ENCODE measurements at places on chromosomes 5 and 9.

GRCh38 chr5:96408841-96409538 lies 24.1 kb downstream of the PCSK1 start:
- DNase-seq: no peak

DNA sequence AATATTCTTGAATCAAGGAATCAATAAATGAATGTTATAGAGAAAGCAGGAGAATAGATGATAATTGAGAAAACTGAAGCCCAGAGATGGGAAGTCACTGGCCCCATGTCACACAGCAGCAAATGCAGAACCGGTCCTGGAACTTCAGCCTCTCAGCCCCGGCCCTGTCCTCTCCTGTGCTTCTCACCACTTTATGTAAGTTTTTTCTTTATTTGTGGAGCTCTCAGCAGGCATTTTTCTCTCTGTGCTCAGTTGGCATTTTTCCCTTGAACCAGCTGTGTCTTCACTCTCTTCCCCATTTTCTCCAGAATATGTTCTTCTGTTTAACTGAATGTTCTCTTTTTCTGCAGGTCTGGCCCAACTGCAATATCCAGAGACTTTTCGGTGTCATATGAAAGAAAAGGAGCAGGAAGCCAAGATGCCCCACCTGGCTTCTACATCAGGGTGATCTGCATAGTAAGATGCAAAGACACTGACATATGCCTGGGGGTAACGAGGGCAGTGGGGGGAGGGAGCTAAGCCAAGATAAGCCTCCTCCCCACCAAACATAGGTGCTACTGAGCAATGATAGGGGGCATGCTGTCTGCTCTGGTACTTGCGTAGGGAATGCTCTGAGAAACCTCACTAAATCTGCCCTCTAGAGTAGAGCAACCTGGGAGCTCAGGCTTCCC lies 12.8 kb upstream of the LCP2 start:
- no peak for DNase-seq

- peak; percentile 46 for DNase-seq
Observed at GRCh38 chr5:126002222-126002897, 420.8 kb upstream of the GRAMD2B start.

DNA sequence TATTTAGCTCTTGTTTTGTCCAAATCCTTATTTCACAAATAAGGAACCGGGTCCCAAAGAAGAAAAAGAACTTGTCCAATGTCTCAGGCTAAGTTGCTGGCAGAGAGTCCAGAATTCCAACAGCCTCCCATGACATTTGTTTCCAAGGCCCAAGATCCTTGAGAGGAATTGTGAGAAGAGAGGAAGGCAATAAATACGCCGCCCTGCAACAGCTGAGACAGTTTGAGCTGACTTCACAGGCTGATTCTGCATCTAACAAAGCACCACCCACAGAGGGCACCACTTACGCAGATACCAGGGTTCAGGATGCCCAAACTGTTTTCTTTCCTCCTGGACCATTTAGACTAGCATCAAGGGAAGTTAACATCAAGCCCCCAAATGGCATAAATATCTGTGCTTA lies 211.3 kb downstream of the FAM114A2 start:
- DNase-seq: no peak

DNA sequence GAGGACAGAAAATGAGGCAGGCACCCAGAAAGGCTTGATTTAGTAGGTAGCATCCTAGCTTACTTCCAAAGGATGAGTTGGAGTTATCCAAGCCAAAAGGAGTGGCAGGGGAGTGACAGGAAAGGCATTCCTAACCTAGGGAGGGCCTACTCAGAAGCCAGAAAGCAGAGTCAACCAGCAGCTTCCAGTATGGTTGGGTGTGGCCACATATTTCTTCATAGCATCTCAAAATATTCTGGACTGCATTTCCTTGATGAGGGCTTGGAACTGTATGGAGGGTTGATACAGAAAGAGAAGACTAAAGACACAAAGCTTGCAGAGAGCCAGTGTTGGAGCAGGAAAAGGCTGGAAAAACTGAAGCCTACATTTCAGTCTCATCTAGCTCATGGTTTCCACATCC lies 656.8 kb upstream of the DMAC1 start:
- DNase-seq: no peak

GRCh38 chr5:95646569-95647431 lies at the start of gene RFESD:
Gene RFESD, plus strand, starts transcription at chr5:95646777. Its CDS starts 5,495 bp downstream, at chr5:95652272.
- DNase-seq: peak; percentile 96

GRCh38 chr9:109033941-109034700 lies 20.8 kb upstream of the CTNNAL1 start:
- DNase-seq: no peak

DNA sequence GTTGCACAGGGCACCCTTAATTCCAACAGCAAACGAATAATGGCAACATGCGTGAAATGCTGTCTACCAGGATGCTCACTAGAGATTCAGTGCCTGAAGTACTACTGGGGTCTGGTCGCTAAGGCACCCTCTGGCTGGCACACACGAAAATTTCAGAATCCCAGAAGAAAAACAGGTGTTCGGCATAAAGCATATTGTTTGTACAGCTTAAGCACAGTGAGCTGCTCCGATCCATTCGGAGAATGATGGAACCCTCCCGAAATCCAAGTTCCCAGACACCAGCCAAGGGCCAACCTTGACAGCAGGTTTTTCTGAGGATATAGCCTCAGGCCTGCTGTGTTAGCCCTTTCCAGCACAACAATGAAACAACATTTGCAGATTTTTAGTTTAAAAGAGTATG lies 61.4 kb upstream of the ALDH1B1 start:
- no peak for DNase-seq

DNA sequence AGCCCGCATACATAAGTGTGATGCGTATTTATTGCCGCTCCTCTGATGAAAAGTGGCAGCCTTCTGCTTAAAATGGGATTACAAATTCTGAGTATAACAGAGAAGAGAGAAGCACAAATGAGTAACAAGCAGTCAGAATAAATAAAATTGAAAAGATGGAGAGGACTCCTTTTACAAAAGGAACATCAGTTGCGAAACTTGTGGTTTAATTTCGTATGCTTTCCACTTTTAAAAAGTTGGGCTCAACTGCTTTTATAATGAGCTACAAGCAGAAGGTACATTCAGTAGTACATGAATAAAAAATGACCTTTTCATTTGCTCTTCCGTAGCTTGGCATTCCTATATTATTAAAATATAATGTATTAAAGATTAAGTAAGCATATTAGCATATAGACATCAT lies 320.0 kb downstream of the FBXL17 start:
- no peak for DNase-seq

- no peak for DNase-seq
Observed at GRCh38 chr5:69167493-69167855, 524 bp downstream of the CCNB1 start.

DNA sequence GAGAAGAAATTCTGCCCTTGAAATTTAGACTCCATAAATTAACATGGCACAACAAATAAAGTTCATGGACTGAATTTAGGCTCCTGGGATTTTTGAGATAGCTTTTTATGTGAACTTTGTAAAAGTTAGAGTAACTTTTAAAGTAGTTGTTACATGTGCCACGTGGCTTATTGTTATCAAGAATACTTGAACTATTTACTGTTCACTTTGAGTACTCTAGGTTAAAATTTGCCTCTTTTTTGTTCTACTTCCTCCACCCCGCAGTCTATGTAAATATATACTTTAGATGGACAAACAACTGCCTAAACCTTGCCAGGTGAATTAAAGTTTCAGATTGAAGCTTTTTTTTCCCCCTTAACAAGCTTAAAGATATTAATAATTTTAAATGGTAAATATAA lies 457.9 kb downstream of the RAB3C start:
- DNase-seq: no peak

DNA sequence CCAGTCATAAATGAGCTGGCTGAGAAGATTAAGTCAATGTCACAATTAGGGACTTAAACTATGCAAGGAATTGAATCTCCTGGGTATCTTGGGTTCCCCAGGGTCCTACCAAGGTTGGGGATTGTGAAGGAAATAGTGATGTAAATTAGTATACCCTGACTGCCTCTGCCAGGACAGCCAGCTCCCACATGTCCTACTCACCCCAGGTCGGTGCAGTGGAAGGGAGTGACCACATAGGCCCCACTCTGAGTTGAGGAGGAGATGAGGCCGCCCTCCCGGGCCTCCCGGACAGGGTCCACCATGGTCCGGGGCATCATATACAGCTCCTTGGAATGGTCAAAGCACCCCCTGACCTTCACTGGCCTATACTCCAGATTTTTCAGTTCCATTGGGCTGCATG lies 2.7 kb downstream of the SURF1 start:
- no peak for DNase-seq

GRCh38 chr5:74169701-74170100 lies 470.8 kb downstream of the ENC1 start:
- DNase-seq: no peak

DNA sequence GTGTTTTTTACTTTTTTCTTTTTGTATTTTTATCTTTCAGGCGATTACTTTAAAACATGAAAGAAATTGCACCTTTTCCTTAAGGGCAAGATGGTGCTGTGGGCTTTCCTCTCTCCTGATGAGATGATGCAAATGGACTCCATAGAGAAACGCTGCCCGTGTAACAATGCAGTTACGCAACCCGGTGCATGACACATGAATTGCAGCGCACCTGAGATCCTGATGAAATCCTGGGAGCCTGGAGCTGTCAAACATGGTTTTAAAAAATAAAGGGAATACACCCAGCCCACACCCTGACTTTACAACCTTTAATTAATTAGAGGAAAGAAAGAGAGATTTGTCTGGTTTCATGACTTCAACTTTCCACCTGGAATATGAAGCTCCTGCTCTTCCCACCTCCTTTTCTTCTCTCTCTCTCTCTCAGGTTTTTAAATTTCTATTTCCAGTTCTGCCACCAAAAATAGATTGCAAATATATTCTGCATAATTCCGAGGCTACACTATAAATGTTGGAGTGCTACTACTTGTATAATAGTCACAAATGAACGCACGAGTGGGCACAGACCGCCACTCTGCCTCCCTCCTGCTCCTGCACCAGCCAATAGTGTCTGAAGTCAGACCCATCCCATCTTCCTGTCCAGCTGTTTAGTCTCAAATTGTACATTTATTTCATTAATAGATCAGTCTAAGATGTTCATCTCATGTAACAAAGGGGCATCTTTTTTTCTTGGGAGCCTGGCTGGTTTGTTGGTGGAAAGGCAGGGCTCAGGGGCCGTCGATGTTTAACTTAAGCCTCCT lies 179.1 kb downstream of the AUH start:
- DNase-seq: no peak

Measured in amniotic stem cell (primary cell).